Activated CD4-positive, alpha-beta T cell treated with anti-CD3 and anti-CD28 coated beads for 4 hours (primary cell): ENCODE measurements at places on chromosomes 4 and X.

DNA sequence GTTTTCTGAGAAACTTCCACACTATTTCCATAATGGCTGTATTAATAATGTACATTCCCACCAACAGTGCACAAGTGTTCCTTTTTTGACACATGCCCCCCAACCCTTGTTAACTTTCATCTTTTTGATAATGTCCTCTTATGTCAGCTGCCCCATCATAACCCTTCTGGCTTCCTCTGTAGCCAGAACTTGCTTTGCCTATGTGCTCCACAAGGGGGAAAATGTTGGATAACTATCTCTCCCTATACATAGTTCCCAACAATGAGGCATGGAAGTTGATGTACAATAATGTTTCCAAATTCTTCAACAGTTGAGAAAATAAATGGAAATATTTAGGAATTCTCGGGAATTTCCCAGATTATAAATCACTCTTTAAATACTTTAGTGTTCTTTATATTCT lies 142.9 kb downstream of the ASB9 start:
- DNase-seq, result no peak

- no peak for DNase-seq
Measured at GRCh38 chrX:16466640-16467432, 183.1 kb upstream of the S100G start.

DNA sequence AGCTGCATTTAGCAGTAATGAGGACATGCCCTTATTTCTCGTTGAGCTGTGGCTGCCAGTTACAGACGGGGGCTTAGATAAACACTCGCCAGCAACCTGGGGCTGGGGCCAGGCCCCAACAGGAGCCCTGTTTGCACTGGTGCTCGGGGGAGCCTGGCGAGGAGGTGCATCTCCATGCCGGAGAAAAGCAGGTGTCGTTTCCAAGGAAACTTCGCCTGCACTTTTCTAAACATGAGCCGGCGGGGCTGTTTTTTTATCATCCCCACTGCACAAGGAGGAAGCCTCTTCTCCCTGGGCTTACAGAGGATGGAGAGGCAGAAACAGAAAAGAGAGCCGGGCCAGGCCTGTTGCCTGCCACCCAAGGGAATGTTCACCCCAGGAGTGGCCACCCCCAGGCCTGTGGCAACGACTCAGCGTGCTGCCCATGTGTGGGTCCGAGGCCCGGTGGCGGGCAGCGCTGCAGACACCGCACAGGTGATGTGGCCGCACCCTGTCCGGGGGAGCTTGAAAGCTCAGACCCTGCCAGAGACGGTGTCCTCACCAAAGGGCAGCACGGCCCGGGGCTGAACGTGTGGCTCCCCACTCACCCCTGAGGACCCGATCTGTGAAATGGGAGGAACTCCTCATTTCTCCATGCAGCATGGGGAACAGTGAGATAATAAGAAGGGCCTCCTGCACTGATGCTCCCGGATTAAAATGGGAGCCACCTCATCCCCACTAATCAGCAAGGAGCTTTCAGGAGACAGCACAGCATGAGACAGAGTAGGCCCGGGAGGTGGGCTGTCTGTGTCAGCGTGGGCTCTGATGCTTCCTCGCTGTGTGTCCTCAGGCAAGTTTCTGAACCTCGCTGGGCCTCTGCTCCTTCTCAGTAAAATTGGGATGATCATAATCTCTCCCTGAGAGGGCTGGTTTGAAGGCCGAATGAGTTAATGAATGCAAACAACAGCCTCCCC lies 33.8 kb upstream of the ADRA2C start:
- DNase-seq, result no peak

DNA sequence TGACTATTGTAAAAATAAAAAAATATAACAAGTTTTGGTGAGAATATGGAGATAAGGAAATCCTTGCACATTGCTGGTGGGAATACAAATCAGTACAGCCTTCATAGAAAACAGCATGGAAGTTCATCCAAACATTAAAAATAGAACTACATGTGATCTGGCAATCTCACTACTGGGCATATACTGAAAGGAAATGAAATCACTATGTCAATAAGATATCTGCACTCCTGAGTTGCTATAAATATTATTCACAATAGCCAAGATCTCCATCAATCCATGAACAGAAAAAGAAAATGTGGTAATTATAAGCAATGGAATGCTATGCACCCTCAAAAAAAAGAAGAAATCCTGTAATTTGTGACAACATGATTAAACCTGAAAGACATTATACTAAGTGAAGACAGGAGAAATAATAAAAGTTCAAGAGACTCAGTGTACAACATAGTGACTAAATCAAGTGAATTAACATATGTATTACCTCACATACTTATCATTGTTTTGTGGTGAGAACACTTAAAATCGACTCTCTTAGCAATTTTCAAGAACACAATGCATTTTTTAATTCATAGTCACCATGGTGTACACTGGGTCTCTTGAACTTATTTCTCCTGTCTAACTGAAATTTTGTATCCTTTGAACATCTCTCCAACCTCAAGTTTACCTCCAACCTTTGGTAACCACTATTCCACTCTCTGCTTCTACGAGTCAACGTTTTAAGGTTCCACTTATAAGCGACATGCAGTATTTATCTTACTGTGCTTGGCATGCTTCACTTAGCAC lies 1703.7 kb upstream of the AGA start:
- no peak for DNase-seq

- no peak for DNase-seq
Measured at GRCh38 chr4:42655269-42655637, 1.7 kb downstream of the ATP8A1 start.
